ENCODE measurements at places on chromosomes 2 and 18.

DNA sequence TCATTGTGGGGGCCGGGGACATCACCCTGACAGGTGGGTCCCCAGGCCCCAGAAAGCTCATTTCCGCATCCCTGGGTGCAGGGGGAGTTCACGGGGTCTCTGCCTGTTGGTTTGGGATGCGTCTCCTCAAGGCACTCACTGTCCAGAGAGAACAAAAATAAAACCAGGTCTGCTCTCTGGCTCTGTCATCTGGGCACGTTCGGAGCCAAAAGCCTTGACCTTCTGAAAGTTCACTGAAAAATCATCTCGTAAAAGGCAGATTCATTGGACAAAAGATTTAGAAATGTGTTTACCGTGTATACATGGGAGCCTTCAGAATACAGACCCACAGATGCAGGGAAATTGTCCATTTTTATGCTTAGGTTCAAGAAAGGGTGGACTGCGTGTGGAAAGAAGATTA lies 26.6 kb downstream of the MLPH start:
- DNase-seq = no peak

GRCh38 chr2:28751956-28752630 lies 463 bp downstream of the PPP1CB start:
- peak; percentile 30 for DNase-seq

DNA sequence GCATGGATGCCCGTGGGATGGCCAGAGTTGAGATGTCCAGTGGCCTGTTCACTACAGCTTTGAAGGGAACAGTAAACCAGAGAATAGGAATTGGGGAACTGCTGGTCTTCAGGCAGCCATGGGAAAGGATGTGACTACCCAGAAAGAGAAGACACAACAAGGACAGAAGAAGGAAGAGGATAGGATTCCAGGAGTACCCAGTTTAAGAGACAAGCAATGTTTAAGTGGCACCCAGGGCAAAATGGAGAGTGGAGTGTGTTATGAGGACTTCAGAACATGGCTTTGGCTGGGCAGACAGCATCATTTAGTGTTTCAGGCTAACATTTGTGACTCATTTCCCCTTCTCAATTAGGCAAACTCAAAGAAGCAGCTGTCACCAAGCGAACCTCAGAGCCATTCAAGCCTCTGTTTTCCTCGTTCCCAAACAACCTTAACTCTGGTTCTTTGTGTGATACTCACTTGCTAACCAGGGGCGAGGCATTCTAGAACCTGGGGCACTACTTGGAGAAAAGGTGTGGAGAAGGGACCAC lies 4.0 kb upstream of the FAM124B start:
- peak; percentile 85 for DNase-seq

DNA sequence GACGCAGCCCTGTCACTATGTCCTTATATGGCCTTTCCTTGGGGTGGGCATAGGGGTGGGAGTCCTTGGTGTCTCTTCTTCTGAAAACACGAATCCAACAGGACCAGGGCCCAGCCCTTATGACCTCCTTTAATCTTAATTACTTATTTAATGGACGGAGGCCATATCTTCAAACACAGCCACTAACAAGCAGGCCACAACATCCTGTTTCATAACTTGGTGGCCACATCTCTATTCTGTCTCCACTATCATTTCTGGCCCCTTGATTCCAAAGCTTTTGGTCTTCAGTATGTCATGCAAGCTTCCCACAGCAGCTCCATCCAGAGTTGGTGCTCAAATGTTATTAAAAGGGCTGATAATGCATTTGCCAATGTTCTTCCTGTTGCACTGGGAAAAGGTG lies 287.3 kb upstream of the SMIM21 start:
- DNase-seq = no peak

DNA sequence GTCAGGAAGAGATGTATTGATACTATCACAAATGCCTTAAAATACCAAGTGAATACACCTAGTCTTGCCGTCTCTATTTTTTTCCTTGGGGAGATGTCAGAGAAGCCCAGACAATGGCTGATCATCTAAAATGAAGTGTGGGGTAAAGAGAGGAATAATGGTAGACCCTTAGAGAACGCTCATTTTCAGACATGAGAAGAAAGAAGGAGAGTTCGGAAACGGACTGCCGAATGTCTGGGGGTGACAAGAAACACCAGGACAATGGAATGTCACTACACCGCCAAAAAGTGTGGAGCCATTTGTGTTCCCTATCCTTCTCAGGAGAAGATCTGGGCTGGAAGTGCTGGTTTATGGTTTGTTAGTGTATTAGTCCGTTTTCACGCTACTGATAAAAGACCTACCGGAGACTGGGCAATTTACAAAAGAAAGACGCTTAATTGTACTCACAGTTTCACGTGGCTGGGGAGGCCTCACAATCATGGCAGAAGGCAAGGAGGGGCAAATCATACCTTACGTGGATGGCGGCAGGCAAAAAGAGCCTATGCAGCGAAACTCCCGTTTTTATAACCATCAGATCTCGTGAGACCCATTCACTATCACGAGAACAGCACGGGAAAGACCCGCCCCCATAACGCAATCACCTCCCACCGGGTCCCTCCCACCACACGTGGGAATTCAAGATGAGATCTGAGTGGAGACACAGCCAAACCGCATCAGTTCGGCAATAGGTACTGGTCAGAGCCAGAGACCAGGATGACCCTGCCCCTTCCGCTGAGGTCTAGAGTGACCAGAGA lies 743.7 kb downstream of the GALR1 start:
- DNase-seq = no peak

DNA sequence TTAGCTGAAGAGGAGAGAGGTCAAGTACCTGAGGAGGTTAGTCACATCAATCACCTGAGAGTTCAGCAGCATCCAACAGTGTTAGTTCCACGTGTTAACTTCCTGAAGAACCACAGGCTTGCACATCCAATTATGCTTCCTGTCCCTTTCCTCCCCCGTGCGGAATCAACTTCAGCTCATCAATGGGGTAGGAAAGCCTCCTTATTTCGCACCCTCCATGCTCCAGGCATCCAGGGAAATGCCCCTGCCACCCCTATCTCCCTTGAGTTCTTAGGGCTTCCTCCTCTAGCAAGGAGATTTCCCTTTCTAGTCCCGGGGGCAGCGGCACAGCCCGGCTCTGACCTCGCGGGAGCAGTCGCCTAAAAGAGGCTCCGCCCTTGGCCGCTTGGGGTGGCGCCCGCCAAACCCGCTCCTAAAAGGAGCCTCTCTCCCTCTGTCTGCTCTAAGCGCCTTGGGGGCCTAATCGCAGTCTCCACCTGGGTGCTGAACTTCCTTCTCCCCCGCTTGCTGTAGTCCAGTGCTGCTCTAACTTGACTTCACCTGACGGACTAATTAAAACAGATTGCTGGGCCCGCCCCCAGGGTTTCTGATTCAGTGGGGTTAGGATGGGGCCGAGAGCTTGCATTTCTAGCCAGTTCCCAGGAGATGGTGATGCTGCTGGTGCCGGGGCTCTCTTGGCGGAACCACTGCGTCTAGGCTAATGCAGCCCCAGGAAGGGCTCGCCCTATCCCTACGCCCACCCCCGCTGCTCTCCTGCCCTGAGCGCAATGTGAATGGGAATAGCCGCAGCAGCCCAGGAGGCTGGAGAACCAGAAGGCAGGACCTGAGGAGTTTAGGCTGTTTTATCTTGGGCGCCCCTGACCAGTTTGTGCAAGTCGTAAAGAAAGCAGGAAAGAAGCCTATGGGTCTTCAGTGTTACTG lies 3.4 kb upstream of the TET3 start:
- DNase-seq = no peak

- no peak for DNase-seq
Measured at GRCh38 chr2:238775591-238775990, 72.3 kb upstream of the TWIST2 start.

DNA sequence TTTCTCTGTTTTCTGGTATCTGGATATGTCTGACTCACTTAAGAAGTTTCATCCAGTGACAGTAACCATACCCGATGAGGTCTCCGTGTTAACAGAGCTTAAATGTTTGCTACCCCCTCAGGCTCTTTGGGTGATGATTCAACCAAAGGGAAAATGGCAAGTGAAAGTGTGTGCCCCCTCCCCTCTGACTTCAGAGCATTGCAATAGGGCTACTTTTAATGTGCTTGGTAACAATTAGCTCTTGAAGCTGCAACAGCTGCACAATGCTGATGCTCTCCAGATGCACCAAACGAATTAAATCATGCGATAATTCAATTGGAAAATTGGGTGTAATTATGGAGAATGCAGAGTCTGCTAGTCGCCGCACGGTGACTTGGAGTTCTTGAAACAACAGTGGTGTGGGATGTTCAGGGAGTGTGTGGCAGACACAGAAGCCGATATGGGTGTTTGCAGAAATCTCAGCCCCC lies 270.7 kb downstream of the ALK start:
- no peak for DNase-seq

DNA sequence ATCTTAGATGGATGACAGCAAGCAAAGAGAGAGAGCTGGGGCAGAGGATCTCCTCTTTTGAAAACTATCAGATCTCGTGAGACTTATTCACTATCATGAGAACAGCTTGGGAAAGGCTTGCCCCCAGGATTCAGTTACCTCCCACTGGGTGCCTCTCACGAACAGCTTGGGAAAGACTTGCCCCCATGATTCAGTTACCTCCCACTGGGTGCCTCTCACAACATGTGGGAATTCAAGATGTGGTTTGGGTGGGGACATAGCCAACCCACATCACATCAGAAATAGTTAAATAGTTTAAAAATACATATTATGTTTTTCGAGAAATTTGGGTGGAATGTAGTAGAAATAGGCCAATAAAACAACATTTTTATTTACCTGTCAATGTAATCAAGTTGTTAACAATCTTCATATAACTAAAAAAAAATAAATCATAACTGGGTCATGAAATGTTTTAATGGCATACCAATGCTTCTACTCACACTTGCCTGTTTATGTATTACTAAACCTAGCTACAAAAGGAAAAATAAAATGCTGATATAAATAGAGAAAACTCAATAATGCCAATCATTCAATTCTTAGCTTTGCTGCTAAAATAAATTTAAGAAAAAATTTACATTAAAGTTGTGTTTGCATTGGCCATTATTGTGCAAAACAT lies 608.9 kb downstream of the SUCLG1 start:
- DNase-seq = no peak

DNA sequence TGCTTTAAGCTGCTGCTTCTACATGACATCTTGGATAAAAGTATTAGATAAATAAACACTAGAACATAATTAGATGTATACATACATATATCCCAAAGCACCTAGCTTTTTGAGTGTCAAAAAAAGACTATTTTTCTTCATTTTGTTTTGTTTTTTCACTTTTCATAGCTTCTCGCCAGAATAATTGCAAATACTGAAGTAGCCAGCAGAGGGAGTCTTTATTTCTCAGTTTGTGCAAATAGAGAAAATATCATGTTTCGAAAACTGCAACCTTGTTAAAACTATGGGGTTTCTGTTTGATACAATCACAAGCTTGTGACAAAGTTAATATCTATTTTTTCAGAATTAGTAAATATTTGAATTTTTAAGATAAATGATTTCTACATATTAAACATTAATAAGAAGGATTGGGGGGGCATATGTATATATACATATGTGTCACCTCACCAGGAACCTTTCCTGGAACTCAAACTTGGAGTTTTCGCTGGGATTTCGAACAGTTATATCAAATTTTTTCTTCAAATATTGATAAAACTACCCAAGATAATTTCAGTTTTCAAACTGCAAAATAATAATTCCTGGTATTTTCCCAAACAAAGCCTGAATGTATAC lies 61.0 kb downstream of the GRB14 start:
- peak; percentile 47 for DNase-seq

- DNase-seq = no peak
Measured at GRCh38 chr2:65551528-65551927, 119.1 kb upstream of the SPRED2 start.

DNA sequence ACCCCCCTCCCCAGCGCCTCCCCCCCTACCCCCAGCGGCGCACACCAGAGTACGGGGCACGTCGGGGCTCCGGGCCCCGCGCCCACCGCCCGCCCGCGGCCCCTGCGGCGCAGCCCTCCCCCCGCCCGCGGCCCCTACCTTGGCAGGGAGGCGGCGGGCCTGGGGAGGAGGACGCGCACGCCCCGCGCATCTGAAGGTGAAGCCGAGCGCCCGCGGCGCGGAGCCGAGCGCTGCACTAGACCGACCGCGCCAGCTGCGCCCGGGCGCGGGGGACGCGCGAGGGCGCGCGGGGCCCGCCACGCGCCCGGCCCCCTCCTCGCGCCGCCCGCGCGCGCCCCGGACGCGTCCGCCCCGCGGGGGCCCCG lies at the start of gene ZNF516:
Gene ZNF516, minus strand, starts transcription at position 237 of the 365 bp plus-strand sequence. CDS start 52,188 bp downstream, outside the sequence.
- peak; percentile 29 for DNase-seq

All from dermis microvascular lymphatic vessel endothelial cell (primary cell).